Kidney epithelial cell (primary cell): ENCODE measurements at places on chromosomes 3 and 15. TPM values are rescaled to one million over a fixed set of nuclear protein-coding genes. Genes with fewer than 3 reads are reported as not detected.

GRCh38 chr15:92460023-92460422 lies 66.3 kb downstream of the ST8SIA2 start:
- DNase-seq = no peak

GRCh38 chr3:70979983-70980645 lies 603.4 kb downstream of the FOXP1 start:
- no peak for DNase-seq

- peak; percentile 99 for DNase-seq
These were observed 43.9 kb downstream of the BHLHE40 start for GRCh38 chr3:5022966-5023776.

GRCh38 chr3:14305324-14305723 lies 97.1 kb upstream of the SLC6A6 start:
- no peak for DNase-seq

DNA sequence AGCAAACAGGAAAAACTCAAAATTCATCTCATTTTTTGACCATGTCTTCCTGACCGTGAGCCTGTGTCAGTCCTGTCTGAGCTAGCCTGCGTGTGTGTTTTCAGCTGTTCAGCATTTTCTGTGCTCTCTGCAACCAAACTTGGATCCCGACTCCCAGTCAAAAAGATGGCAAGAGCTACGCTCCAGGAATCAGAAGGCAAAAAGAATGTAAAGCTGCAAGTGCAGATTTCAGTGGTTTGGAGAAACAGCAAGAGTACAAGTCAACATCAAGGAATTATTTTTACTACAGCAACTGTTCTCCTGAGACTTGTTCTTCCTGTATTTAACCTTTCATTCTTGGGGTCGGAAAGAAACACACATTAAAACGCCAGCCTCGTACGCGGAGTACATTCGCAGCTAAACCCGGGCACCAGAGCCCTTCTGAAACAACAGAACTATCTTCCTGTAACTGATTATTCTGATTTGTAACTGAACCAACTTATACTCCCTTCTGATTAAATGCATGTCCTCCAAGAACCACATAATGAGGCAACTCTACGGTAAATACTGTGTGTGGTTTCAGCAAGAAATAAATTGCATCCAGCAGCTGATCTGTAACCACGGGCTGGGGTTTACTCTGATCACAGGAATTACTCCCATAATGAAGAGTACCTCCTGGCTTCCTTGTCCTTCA lies 107.4 kb downstream of the LRIG1 start:
- no peak for DNase-seq

DNA sequence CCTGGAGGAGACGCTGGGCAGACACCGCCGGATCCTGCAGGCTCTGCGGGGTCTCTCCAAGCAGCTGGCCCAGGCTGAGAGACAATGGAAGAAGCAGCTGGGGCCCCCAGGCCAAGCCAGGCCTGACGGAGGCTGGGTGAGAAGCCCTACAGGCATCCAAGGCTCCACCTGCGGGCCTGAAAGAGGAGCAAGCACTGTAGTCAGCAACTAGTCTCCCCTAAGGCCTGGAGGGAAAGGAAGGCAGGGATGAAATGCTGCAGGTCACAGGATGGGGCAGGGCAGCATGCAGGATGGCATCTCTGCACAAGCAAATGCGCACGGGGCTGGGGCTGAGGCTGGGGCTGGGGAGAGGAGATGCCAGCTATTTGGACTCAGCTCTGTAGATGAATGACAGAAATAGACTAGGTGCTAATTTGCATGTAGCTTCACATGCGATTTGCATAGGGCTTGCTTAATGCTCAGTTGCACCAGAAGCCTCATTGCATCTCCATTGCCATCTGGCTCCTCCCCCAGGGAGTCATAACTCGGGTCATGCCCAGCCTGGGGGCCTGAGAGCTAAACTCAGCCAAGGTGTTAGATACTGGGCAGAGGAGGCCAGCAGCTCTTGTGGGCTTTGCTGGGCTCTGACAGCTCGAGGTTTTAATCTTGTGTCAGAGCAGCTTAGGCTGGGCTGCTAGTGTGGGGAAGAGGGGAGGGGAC lies 5.2 kb upstream of the CPLX3 start:
- no peak for DNase-seq

- no peak for DNase-seq
These were observed 122.3 kb upstream of the STT3B start for GRCh38 chr3:31410411-31410810.

DNA sequence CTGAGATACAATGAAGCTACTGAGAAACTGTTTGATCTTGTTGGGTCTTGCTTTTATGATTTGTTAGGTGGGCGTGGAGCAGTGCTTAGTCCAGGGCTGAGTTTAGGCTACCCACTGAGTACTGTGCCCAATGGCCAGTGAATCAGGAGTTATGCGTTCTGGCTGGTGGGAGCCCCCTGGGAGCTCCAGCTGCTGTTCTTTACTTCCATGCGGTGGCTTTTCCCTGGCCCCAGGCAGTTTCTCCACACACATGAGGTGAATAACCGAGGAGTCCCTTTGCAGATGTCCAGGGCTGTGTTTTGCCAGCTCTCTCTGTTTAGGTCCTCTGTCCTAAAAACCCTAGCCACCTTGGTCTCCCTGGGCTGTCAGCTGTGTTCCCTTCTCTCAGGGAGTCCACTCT lies 106.5 kb downstream of the KLF13 start:
- no peak for DNase-seq

DNA sequence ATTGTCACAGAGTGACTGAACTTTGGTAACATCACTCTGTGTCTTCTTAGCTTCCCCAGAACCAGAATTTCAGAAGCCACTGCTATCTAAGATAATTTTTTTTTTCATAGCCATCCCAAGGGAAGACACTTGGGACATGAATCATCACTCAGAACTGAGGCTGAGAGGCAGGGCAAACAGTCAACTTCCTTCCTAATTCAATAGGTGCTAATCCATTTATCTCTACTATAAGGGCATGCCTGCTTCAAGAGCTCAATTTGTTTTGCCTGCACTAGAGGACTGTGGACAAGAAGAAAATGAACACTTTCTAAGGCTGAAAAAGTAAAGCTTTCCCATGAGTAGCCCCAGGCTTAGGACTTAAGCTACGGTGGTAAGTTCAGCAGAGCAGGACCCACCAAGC lies 56.7 kb upstream of the MYRIP start:
- DNase-seq = no peak

GRCh38 chr3:159787178-159787574 lies 201.5 kb upstream of the IL12A start:
- DNase-seq = no peak

DNA sequence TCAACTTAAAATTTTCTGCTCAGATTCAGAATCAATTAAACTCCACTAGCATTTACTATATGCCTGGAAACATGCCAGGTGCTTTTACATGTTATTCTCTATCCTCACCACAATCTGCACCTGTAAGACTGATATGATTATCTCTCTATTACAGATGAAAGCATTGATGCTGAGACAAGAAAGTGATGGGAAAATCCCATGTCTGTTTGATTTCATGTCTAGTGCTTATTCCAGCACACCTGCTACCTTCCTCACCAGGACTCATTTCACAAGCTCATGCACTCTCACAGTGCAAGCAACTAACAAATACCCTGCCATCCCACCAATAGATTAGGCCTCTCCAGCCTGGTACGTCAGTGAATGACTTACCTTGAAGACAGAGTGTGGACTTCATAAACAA lies 25.0 kb upstream of the BCL6 start:
- no peak for DNase-seq

DNA sequence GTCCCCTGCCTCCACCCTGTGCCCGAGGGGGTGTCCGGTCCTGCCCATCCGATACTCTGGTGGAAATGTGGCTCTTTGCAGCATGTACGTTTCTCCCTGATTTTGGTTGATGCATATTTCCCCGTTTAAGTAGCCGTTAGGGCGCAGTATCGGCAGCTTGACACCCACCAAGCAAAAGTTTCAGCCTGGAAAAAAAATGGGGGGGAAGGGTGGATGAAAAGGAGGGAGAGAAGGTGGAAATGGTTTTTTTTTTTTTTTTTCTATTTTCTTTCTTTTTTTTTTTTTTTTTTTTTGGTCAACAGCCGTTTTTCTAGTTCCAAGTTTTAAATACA lies 1.3 kb downstream of the RAP2B start:
- no peak for DNase-seq

DNA sequence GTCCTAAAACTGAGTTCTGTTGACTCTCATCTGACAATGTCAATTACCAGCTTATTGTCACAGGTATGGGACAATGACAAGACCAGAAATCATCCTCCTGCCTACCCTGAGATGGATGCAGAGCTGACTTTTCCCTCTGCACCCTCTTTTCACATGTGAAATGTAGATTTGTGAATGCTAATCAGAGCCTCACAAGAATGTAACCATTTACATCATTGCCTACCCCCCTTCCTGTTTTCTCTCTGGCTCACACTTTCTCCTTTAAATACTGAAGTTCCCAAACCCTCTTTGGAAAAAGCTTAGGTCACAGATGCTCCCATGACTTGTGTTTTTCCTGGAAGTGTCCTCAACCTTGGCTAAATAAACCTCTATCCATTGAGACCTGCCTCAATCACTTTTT lies 228.2 kb downstream of the MYRIP start:
- DNase-seq = no peak

- peak; percentile 59 for DNase-seq
These were observed 101.2 kb upstream of the MEX3B start for GRCh38 chr15:82146990-82147461.

DNA sequence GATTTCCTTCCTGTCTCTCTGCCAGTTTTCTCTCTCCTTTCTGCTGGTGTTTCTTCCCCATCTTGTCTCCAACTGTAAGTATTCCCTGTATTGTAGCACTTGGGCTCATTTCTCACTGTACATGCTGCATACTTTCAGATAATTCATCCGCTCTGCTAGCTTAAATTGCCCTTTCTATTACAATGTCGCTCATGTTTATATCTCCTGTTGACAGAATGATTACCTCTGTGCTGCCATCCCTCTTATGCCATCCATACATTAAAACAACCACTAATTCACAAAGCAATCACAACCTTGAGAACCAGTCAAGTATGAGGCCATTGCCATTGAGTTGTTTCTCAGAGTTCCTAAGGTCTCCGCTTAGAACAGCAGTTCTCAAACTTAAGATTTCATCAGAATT lies 107.5 kb upstream of the SOX2 start:
- no peak for DNase-seq

- no peak for DNase-seq
These were observed 155.0 kb upstream of the SUCLG2 start for GRCh38 chr3:67809370-67809935.

DNA sequence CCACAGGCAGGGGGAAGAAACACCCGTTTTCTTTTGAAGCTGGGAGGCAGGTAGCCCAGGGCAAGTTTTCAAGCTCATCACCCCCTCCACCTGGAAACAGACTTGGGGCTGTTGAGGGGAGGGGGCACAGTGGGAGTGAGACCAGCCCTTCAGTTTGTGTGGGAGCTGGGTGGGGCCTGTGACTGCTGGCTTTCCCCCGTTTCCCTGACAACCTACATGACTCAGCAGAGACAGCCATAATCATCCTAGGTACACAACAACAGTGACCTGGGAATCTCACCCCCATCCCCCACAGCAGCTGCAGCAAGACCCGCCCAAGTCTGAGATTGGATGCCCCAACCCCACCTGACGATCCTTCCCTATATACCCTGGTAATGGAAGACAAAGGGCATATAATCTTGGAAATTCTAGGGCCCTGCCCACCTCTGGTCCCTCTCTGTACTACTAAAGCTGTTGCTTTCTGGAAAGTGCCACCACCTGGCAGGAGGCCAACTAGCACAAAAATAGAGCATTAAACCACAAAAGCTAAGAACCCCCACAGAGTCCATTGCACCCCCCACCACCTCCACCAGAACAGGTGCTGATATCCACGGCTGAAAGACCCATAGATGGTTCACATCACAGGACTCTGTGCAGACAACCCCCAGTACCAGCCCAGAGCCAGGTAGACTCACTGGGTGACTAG lies 422.2 kb upstream of the SGO1 start:
- no peak for DNase-seq

DNA sequence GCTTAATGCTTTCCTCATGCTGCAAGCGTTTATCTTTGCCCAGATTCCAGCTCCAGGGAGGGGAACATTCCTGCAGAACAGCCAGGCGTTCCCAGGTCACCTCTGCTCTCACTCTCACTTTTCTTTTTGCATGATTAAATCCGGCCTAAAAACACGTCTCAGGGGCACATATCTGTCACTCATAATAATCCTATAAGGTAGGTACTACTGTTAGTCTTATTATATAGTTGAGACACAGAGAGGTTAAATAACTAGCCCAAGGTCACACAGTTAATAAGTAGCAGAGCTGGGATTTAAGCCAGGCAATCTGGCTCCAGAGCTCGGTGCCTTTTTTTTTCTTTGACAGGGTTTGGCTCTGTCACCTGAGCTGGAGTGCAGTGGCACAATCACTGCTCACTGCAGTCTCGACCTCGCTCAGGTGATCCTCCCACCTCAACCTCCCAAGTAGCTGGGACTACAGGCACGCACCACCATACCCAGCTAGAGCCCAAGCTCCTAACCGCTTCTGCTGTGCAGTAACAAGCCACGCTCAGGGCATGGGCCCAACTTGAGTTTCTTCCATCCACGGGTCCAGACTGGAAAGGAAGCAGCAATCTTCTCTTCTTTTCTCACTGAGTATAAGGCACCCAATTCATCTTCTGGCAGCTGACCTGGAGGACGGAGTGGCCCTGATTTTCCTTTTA lies 96.5 kb downstream of the LIPC start:
- peak; percentile 89 for DNase-seq

- DNase-seq = no peak
These were observed 273.2 kb upstream of the TOPAZ1 start for GRCh38 chr3:43968465-43968864.

- DNase-seq = no peak
These were observed 7.5 kb upstream of the NMD3 start for GRCh38 chr3:161213644-161214043.

DNA sequence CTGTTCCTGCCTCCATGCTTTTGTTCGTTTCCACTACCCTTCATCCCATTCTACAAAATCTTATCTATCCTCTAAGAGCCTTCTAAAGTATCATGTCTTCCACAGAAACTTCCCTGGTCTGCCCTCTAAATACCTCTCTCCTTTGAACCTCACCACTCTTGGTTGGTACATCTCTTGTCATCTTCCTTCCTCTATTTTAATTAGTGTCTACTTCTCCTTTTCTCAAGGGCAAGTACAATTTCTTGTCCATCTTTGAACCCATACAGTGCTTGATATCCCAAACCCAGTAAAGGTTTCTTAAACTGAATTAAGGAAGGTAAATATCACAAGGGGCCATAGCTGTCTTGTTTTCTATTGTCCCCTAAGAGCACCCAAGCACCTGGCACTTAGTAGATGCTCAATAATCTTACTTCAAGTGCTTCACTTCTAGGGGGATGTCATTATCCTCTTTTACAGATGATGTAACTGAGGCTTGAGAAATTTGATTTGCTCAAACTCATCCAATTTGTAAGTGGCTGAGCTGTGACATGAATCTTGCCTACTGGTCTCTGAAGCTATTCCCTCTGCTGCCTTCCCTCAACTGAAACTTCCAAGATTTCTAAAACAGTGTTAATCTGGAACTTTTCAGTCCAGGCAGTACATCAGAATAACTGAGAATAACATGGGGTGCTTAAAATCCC lies 2.6 kb upstream of the DAPK2 start:
- no peak for DNase-seq

MCTP2 gene
- 6.3 and 7.7 TPM in 2 replicates for total RNA-seq

GABRG3 gene
- 0.08 TPM in 1 of 2 replicates, not detected in the other for total RNA-seq

AGBL1 gene
- not detected in 2 replicates for total RNA-seq

THRB gene
- total RNA-seq = 2.0 and 3.1 TPM in 2 replicates

CCR8 gene
- total RNA-seq = not detected in 2 replicates

SYNPR gene
- not detected in 2 replicates for total RNA-seq

ANKRD63 gene
- total RNA-seq = not detected in 2 replicates

SNURF gene
- 1.4 and 2.5 TPM in 2 replicates for total RNA-seq

SPINT1 gene
- 306 and 342 TPM in 2 replicates for total RNA-seq

SYNM gene
- 3.7 and 3.9 TPM in 2 replicates for total RNA-seq

RLBP1 gene
- total RNA-seq = not detected in 2 replicates

CRYBG3 gene
- 10.5 and 13.1 TPM in 2 replicates for total RNA-seq

CLDN11 gene
- 2.5 and 2.7 TPM in 2 replicates for total RNA-seq
